Effector memory CD4-positive, alpha-beta T cell (primary cell): ENCODE measurements at places on chromosomes 2 and 18.

GRCh38 chr2:172372436-172372835 is 55.0 kb upstream of the ITGA6 start:
- H3K4me3 ChIP-seq: no peak overlapping the region
- no peaks in the 10 kb centered on the region for H3K36me3 ChIP-seq
- no peak overlapping the region for H3K27ac ChIP-seq
- no peaks in the 10 kb centered on the region for H3K4me1 ChIP-seq
- no peaks in the 10 kb centered on the region for H3K27me3 ChIP-seq

- no peaks in the 10 kb centered on the region for H3K4me1 ChIP-seq
- no peaks in the 10 kb centered on the region for H3K27me3 ChIP-seq
- H3K4me3 ChIP-seq: no peak overlapping the region
- H3K27ac ChIP-seq: no peak overlapping the region
- H3K36me3 ChIP-seq: no peaks in the 10 kb centered on the region
Measured at GRCh38 chr2:138122891-138123290, 158.6 kb downstream of the HNMT start.

- peaks cover 26% of the 10 kb centered on the region for H3K4me1 ChIP-seq
- H3K27ac ChIP-seq: peak overlapping the region; percentile 43
- peaks cover 30% of the 10 kb centered on the region for H3K27me3 ChIP-seq
- DNase-seq: no peak
Measured at GRCh38 chr2:219499058-219499307, 292 bp downstream of the GMPPA start.

GRCh38 chr2:226227341-226227740 is 572.3 kb downstream of the IRS1 start:
- DNase-seq: no peak
- no peak overlapping the region for H3K4me3 ChIP-seq
- no peaks in the 10 kb centered on the region for H3K36me3 ChIP-seq
- H3K27me3 ChIP-seq: no peaks in the 10 kb centered on the region

GRCh38 chr18:22726469-22726868 is 206.7 kb upstream of the RBBP8 start:
- H3K27me3 ChIP-seq: no peaks in the 10 kb centered on the region
- no peak overlapping the region for H3K27ac ChIP-seq
- no peak overlapping the region for H3K4me3 ChIP-seq
- no peaks in the 10 kb centered on the region for H3K4me1 ChIP-seq
- H3K36me3 ChIP-seq: no peaks in the 10 kb centered on the region

- no peaks in the 10 kb centered on the region for H3K27me3 ChIP-seq
- DNase-seq: no peak
- H3K4me1 ChIP-seq: no peaks in the 10 kb centered on the region
- no peak overlapping the region for H3K27ac ChIP-seq
- no peak overlapping the region for H3K4me3 ChIP-seq
Measured at GRCh38 chr18:7807936-7808453, 240.9 kb downstream of the PTPRM start.

- peak overlapping the region; percentile 13 for H3K4me3 ChIP-seq
- no peaks in the 10 kb centered on the region for H3K27me3 ChIP-seq
- H3K36me3 ChIP-seq: no peaks in the 10 kb centered on the region
- DNase-seq: peak; percentile 68
- H3K4me1 ChIP-seq: no peaks in the 10 kb centered on the region
Measured at GRCh38 chr2:69724540-69725159, 17.3 kb upstream of the ANXA4 start.

- no peaks in the 10 kb centered on the region for H3K27me3 ChIP-seq
- H3K4me1 ChIP-seq: no peaks in the 10 kb centered on the region
- DNase-seq: no peak
- H3K36me3 ChIP-seq: no peaks in the 10 kb centered on the region
Measured at GRCh38 chr2:7437141-7437540, 519.9 kb downstream of the RNF144A start.

DNA sequence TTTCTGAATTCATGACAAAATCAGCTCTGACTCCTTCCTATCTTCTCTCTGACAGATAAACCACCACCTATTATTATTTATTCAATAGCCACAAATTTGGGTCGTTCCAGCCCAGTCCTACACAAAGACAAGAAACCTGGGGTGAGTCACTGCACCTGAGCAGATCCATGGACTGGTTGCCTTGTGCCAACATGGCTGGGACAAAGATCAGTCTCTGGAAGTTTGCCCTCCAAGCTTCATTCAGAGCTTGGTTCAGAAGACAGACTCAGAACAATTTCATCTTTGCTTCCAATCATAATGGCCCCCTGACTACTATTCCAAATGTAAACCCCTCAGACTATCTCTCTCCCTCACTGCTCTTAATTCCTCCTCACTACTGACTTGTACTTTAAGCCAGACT is 9.6 kb upstream of the EXOC6B start:
- no peak overlapping the region for H3K27ac ChIP-seq
- H3K4me3 ChIP-seq: no peak overlapping the region
- H3K36me3 ChIP-seq: no peaks in the 10 kb centered on the region
- no peak for DNase-seq

GRCh38 chr18:62814132-62814759 is 98.9 kb downstream of the PHLPP1 start:
- no peak for DNase-seq
- H3K4me3 ChIP-seq: no peak overlapping the region
- no peak overlapping the region for H3K27ac ChIP-seq
- H3K27me3 ChIP-seq: no peaks in the 10 kb centered on the region
- H3K36me3 ChIP-seq: no peaks in the 10 kb centered on the region

DNA sequence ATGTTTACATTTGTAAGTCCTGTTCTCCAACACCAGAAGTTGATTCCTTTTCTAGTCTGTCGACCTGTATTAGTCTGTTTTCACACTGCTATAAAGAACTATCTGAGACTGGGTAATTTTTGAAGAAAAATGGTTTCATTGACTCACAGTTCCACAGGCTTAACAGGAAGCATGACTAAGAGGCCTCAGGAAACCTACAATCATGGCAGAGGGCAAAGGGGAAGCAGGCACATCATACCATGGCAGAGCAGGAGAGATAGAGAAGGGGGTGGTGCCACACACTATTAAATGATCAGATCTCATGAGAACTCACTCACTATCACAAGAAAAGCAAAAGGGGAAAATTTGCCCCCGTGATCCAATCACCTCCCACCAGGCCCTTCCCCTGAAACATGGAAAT is 112.8 kb upstream of the MAP3K20 start:
- no peak overlapping the region for H3K27ac ChIP-seq
- no peak for DNase-seq
- no peaks in the 10 kb centered on the region for H3K36me3 ChIP-seq

DNA sequence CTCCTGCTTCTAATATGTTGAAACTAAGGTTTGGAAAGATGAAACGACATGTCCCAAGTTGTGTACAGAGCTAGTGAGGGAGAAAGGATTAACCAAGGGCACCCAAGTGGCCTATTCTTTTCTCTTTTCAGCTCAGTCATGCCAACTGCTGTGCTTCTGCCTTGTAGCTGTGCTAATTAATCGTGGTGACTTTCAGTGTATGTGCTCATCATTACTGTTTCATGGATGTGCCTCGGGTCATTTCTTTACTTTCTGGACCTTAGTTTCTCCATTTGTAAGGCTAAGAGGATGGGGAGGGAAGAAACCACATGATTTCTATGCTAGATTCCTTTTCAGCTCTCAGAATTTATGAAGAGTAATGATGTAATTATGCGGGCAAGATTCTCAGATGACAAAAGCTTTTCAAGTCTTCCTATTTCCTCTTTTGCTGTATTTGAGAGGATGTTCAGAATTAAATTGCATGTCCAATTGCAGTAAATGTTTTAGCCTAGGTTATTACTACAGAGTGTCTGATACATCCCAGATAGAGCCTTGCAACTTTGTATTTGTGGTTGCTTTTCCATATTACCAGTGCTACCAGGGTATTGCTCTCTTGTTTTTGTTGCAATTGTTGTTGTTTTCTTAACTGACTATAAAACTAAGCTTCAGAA is 621.2 kb downstream of the CNTNAP5 start:
- H3K36me3 ChIP-seq: no peaks in the 10 kb centered on the region
- no peak for DNase-seq
- H3K4me1 ChIP-seq: no peaks in the 10 kb centered on the region
- H3K27me3 ChIP-seq: no peaks in the 10 kb centered on the region

DNA sequence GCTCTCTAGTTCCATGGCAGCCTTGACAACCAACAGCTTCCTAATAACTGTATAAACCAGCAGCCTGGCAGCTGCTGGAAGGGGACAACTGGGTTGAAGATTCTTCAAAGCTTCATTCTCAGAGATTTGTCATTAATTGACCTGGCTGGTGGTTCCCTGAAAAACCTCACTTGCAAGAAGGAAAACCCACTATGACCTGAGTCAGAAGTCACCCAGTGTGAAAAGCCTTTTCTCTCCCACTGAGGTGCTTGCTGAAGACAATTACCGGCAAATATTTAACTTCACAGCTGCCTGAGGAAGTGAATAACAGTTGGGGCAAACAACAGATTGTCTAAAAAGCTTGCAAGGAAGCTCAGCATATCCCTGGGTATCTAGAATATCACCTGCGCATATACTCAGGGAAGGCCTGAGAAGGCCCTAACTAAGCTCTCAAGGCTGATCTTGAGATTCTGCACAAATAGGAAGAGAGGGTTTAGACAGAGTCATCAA is 49.9 kb downstream of the CRACDL start:
- no peak overlapping the region for H3K27ac ChIP-seq
- no peaks in the 10 kb centered on the region for H3K36me3 ChIP-seq
- no peaks in the 10 kb centered on the region for H3K4me1 ChIP-seq
- DNase-seq: no peak

- no peak for DNase-seq
- H3K27ac ChIP-seq: no peak overlapping the region
- H3K27me3 ChIP-seq: no peaks in the 10 kb centered on the region
- no peak overlapping the region for H3K4me3 ChIP-seq
- no peaks in the 10 kb centered on the region for H3K36me3 ChIP-seq
Measured at GRCh38 chr2:207836521-207837133, 66.9 kb upstream of the FZD5 start.

- no peak overlapping the region for H3K4me3 ChIP-seq
- H3K27me3 ChIP-seq: no peaks in the 10 kb centered on the region
- H3K36me3 ChIP-seq: no peaks in the 10 kb centered on the region
- no peak for DNase-seq
- H3K27ac ChIP-seq: no peak overlapping the region
Measured at GRCh38 chr18:59960272-59960671, 60.5 kb downstream of the PMAIP1 start.

DNA sequence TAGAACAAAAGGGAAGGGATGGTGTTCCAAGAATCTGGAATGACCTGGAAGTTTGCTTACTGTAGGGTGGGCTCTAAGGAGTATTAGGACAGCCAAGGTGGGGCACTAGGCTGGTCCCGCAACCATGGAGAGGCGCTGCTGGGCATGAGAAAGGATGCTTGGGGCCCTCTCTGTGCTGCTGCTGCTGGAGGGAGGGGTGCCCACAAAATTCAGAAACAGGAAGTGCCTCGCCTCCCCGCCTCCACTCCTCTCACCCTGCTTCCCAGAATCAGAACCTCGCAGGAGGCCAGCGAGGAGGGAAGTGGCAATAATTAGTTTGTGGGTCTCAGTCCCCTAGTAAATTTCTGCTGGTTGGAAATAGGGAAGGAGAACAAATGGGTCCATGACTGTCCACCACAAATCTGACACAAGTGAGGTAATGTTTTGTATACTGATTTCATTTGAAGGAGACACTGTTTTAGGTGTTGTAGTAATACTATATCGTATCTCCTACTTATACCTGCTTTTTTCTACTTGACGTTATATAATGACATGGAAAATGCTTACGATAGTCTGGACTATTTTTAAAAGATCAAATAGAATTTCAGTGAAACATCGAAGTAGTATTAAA is 7.9 kb upstream of the PDCL3 start:
- H3K4me1 ChIP-seq: peaks cover 11% of the 10 kb centered on the region
- H3K36me3 ChIP-seq: no peaks in the 10 kb centered on the region
- H3K4me3 ChIP-seq: no peak overlapping the region
- no peaks in the 10 kb centered on the region for H3K27me3 ChIP-seq
- peak overlapping the region; percentile 20 for H3K27ac ChIP-seq

DNA sequence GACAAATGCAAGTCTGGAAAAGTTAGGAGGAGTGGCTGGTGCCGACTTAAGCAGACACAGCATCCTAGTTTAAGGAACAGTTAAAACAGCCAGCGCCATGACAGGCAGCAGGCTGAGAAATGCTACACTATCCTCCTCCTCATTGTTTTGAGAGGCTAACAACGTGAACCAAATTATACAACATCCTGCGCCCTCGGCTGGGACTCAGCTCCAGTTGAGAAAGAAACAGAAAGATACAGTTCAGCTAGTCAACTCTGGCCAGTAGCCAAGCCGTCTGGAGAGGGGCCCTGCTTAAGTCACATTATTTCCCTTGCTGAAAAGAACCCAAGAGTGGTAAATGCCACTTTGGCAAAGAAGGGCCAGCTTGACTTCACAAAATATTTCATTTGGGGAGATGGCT is 90.2 kb downstream of the BCL11A start:
- H3K4me1 ChIP-seq: no peaks in the 10 kb centered on the region
- DNase-seq: no peak
- H3K27me3 ChIP-seq: no peaks in the 10 kb centered on the region
- H3K27ac ChIP-seq: no peak overlapping the region
- no peaks in the 10 kb centered on the region for H3K36me3 ChIP-seq

- no peak overlapping the region for H3K27ac ChIP-seq
- H3K4me1 ChIP-seq: no peaks in the 10 kb centered on the region
- DNase-seq: no peak
- H3K36me3 ChIP-seq: no peaks in the 10 kb centered on the region
- H3K4me3 ChIP-seq: no peak overlapping the region
Measured at GRCh38 chr18:48786455-48787202, 164.1 kb downstream of the SMAD7 start.
